ENCODE measurements at places on chromosomes 7 and 10. TPM values are rescaled to one million over a fixed set of nuclear protein-coding genes. Genes with fewer than 3 reads are reported as not detected.

DNA sequence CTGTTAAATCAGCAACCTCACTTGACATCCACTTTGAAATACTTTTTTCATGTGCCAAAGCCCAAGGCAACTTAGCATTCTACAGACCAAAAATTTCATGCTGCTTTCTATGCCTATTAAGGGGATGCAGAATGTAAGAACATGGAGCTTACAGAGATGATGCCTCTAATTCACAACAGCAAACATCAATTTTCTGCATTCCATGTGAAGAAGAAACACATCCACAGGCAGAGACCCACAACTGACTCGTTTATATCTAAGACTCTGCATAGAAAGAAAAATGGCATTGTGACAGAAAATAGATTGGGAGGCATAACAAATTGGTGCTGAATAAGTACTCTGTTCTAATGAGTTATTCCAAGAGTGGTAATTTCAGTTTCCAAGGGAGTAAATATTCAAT, 107.6 kb downstream of the SGMS1 start:
- no peak for DNase-seq

DNA sequence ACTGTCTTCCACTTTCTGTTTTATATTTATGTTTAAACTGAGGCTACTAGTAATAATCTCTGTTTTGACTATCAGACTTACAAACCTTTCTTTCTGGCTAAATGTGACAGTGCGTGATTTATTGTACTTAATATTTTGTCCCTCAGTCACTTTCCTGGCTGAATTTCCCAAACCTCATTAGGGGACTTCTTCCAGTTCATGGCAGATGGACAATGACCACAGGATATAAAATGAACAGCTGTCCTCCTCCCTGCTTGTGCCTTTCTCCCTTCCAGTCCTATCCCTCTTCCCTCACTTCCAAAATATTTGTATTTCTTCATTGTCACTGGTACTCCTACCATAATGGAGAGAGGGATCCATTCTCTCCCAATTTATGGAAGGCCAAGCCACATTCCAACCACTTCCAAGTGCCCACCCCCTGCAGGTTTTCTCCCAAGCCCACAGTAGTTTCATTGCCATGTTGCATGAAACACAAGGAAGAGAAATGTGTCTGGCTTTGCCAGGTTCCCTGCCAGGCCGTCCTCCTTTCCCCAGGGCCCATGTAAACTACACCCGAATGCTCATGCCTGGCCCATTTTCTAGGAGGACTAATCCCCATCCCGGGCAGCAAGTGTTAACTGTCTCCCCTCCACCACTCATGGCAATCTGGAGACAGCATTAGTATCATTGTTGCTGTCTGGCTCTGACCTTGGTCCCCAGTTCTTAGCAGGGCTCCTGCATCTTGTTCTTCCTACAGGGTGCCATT, 269.5 kb upstream of the SLC26A5 start:
- DNase-seq: no peak

- DNase-seq: peak; percentile 51
These were observed 130.4 kb upstream of the GHITM start for GRCh38 chr10:84008878-84009277.

DNA sequence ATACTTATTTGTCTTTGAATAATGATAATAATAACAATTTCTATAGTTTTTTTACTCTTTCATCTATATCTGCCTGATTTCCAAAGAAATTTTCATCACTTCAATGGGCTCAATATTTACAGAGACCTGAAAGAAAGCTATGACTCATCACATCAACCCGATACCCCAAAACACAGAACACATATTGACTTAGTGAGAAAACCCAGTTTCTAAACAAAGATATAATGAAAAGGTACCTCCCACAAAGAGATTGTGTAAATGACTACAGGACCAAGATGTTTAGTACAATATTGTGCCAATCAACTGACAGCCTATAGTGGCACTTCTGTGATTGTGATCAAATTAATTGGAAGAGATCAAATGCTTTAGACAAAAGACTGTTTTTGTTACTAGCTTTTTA, 133.9 kb downstream of the PCDH15 start:
- no peak for DNase-seq

- DNase-seq: no peak
These were observed 46.9 kb upstream of the GJD4 start for GRCh38 chr10:35558276-35558675.

DNA sequence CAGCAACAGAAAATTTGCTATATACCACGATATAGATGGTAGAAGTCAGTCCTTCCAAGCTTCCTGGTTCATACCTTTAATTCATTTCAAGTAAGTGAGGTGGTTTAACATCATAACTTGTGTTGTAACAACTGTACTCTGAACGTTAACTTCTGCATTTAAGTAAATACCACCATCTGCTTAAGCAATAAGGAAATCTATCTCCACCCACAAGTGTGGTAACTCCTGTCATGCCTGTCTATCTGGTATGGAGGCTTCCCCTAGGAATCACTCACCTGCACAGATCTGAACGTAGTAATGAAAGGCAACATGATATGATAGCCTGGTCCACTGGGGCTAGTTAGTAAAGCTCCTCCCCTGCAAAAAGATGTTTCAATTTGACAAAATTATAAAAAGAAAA, 2.3 kb downstream of the ERLIN1 start:
- no peak for DNase-seq

DNA sequence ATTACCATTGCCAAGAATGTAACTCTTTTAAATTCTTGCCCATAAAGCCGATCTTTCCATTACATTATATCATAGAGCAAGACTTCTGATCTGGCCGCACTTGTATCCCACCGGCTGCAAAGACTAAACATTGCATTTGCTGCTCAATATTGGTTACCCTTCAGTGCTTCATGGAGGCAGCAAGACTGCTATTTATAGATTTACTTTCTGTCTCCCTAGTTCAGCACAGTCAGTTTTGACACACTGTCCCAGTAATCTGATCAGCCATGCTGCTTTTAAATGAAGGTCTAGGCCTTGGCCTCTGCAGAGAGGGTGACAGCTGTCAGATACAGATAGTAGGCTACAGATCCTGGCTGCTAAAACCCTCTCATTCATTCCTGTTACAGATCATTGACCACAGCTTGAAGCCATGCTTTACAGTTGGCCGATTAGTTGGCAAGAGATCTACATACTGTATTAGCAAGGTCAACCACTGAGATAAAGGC, 562.6 kb upstream of the GALNT17 start:
- DNase-seq: no peak

DNA sequence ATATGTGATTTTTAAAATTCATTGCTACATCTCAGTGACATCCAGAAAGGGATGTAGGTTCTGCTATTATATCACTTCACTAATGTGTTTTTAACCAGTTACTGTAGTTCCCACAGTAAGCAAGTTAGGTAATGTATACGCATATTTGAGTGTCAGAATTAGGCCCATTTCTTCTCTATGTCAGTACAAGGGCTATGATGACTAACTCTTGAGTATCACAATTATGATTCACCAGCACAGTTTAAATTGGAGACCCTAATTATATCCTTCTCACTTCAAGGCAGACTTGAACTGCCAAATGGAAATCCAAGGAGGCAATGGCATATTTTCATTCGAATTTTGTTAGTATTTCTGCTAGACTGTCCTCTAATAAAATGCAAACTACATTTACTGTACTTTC, 23.6 kb downstream of the BZW2 start:
- DNase-seq: no peak

- no peak for DNase-seq
These were observed 2.9 kb downstream of the SEMA3E start for GRCh38 chr7:83646027-83646426.

DNA sequence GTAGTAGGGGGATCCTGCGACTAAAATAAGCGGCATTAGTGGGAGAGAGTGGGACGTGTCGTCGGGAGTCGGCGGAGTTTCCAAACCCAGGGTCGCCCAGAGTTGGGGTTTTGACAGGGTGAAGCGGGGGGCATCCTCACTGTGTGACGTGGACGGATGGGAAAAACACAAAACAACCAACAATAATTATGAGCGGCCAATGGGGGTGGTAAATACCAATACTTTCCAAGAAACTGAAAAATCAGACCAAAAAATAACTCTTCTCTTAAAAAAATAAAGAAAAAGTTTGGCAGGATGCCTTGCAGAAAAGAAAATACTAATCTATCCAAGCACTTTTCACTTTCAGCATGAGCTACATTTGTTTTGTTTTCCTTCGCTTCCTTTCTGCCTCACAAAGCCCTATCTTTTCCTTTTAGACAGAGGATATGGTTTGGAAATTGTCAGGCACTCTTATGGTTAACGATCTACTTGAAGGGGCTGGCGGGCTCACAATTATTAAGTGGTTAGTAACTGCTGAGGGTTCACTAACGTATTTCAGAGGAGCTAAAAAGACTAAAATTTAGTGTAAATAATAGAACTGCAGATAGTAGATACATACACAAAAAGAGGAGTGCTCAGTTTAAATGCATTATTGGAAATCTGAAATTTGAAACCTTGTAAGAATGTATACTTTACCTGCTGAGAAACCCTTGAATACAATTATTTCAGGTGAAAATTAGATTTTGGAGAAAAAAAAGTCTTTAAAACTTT, 802 bp upstream of the CDK6 start:
- no peak for DNase-seq

GRCh38 chr7:105794741-105795729, 81.4 kb downstream of the ATXN7L1 start:
- DNase-seq: no peak

GRCh38 chr10:61975391-61975932, 74.0 kb downstream of the ARID5B start:
- no peak for DNase-seq

- no peak for DNase-seq
These were observed 114.2 kb downstream of the EGFR start for GRCh38 chr7:55132890-55133551.

- DNase-seq: peak; percentile 75
These were observed 955.6 kb downstream of the GATA3 start for GRCh38 chr10:9010093-9010492.

DNA sequence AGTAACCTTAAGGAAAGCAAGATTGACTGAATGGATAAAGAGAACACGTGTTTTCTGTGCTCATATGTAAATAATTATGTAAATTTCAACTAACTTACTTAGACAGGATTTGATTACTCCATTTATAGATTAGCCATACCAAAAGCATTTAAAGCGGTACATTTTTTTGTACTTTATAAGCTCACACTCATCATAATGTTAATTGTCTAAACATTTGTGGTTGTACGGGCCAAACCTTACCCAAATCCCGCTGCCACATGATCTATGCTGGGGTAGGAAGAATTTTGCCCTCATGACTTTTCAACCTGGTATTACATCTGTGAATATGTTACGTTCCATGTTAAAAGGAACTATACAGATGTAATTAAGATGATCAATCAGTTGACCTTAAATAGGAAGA, 29.1 kb downstream of the MKX start:
- DNase-seq: no peak

GRCh38 chr7:712381-713138, 13.9 kb upstream of the DNAAF5 start:
- no peak for DNase-seq

- DNase-seq: no peak
These were observed 139.0 kb upstream of the FZD8 start for GRCh38 chr10:35780970-35781642.

GRCh38 chr7:44519546-44519945, 21.6 kb downstream of the NPC1L1 start:
- no peak for DNase-seq

- DNase-seq: no peak
These were observed 19.1 kb downstream of the ATXN7L1 start for GRCh38 chr7:105857009-105857952.

DNA sequence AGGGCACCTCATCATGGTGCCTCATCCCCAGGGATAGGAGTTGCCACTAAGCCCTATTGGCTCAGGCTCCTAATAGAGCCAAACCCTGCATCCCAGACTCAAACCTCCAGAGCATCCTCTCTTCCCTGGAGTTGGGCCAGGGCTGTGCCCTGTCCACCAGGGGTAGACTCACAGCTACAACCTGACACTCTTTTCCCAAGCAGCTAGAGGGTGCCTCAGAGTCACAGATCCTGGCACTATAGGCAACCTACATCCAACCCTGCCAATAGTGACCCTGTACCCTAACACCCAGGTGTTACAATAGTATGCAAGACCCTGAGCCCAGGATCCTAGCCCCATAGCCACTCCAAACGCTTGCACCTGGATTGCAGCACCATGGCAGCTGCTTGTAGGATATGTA, 64.0 kb upstream of the PLA2G12B start:
- no peak for DNase-seq

GRCh38 chr10:35368485-35369048, 32.3 kb downstream of the CCNY start:
- no peak for DNase-seq

DNA sequence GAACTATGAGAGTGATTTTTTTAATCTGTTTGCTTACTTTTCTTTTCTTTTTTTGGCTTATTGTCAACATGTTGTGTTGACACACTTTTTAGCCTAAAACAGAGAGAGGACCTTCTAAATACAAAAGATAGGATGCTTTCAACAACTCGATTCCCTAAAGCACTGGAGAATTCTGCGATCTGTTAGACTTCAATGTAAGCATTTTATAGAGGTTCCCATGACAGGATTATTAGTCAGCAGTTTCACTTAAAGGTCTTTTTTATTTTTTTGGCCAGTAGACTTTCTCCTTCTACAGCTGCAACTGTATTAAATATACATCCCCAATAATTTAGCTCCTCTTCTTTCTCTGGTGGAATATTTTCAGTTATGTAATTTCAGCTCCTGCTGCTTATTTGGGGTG, 12.7 kb upstream of the NRP1 start:
- no peak for DNase-seq

Gene OR2A1
- not detected for total RNA-seq

Gene ELOVL3
- not detected for total RNA-seq

Gene FLNC
- not detected for total RNA-seq

Gene TCERG1L
- total RNA-seq: 0.08 TPM

Gene HPSE2
- total RNA-seq: not detected

Gene CHCHD1
- 35.3 TPM for total RNA-seq

Gene ZNF735
- total RNA-seq: not detected

Gene FAM13C
- not detected for total RNA-seq

Gene FGFR2
- not detected for total RNA-seq

Gene ENTPD1
- total RNA-seq: 14.2 TPM

Measured in activated CD8-positive, alpha-beta T cell treated with anti-CD3 and anti-CD28 coated beads, Interleukin-2, amount 10 ng/mL, durations not matched to agents 7 days and 5 days (primary cell).